ENCODE measurements at places on chromosomes 7 and 10. TPM values are rescaled to one million over a fixed set of nuclear protein-coding genes. Genes with fewer than 3 reads are reported as not detected.

KMT2C gene
- 36.5 TPM for total RNA-seq

SLC13A1 gene
- not detected for total RNA-seq

ASB4 gene
- total RNA-seq = 1.5 TPM

ASZ1 gene
- not detected for total RNA-seq

- no peak for DNase-seq
Observed at GRCh38 chr7:98613601-98614425, 3.3 kb upstream of the NPTX2 start.

GRCh38 chr7:5296015-5296610, 13.4 kb downstream of the SLC29A4 start:
- DNase-seq = no peak

NKX6-2 gene
- not detected for total RNA-seq

GRCh38 chr7:128266883-128267594, 26.0 kb downstream of the LEP start:
- no peak for DNase-seq

GRCh38 chr7:55109404-55110167, 90.8 kb downstream of the EGFR start:
- DNase-seq = no peak

DNA sequence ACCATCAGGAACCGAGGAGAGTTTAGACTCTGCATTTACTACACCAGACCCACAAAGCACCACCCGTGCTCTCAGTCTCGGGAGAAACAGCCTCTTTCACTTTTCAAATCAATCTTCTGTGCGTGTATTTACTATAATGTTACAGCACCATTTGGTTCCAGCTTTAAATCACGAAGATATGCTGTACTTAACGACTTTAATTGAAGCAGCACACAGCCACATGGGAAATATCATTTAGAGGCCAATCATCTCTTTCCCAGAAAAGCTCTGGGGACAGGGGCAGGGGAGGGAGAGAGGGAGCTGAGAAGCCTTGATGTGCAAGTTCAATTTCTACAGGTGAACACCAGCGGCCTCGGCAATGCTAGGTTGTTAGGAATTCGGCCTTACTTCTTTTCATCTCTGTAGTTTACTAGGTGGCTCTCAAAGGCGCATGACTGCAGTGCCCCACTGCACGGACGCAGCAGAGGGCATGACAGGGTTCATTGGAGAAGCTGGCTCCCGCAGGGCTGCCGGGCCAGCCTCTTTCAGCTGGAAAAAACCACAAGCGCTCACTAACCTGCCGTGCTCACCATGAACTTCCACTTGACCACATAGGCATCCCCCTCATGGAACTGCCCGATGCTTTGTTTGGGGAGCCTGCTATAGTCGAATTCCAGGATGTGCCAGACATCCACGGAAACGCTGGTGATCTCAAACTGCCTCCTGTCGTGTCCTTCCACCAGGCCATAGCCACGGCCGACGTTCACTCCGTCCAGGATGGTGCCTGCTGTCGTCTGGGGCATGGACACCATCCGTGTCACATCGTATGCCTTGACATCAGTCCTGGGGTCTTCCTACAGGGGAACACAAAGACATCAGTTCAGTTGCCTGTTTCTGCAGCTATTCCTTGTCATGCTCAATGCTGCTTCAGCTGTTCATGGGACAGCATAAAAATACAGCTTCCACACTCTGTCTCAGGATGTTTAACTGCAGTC, 154.5 kb downstream of the SVIL start:
- DNase-seq = peak; percentile 43

- DNase-seq = peak; percentile 72
Observed at GRCh38 chr10:32367793-32368453, 21.0 kb upstream of the EPC1 start.

DNA sequence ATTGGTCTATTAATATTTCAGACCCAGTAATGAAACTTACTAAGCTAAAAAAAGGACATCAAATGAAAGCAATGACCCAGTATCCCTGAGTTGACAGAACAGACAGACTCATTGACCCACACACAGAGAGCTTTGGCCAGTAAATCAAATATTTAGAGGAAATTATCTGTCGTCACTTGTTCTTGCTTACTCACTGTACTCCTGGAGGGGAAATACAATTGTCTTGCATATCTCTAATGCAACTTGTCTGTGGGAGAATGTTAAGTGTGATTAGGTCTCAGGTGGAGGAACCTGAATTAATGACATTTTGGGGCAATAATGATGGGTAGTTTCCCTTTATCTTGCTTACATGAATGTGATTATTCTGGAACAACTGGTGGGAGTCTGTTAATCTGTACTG, 80.4 kb downstream of the CUBN start:
- no peak for DNase-seq

DNA sequence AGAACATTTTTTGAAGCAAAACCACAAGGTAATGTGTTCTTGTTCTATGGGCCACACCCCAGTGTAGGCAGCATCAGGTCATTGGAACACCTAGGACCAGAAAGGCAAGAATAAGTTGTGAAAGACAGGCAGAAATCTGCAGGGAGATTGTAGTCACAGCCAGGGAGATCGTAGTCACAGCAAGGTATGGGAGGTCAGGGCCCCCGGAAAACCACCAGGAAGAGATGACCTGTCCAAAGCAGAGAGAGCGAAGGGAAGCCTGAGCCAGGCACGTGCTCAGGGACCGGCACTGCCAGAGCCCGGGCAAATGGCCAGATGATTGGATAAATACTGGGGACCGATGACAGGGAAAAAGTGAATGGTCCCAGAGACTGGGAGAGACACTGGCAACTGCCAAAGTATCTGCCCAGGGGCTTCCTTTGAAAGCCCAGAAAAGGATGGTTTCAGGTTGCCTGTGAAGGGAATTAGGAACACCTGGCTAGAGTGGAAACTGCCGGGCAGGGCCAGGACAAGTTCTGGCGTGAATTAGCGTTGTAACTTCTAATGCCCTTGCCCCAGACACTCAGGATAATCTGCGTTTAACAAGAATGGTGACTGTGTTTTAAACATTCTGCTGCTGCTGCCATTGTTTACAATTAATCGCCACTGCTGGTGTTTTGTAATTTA, 3.9 kb upstream of the NOBOX start:
- no peak for DNase-seq

CACNB2 gene
- total RNA-seq = 19.0 TPM

GRCh38 chr7:121084256-121084655, 95.7 kb downstream of the CPED1 start:
- DNase-seq = no peak

UCMA gene
- not detected for total RNA-seq

DNA sequence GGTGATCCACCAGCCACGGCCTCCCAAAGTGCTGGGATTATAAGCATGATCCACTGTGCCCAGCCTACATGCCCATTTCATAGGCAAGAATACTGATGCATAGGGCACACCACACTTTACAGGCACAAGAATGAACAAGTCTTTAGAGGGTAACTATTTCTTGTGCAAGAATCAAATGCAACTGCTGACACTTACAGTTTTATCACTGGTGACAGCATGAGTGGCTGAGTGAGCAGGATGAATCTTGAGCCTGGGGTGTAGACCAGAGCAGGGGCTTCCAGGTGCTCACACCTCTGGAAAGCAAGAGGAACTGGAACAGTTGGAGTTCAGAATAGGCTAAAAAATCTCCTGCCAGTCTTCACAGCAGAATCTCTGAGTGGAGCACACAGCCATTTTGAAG, 287.5 kb downstream of the KCNMA1 start:
- no peak for DNase-seq

GRCh38 chr10:78148216-78148960, 114.7 kb downstream of the RPS24 start:
- no peak for DNase-seq

- no peak for DNase-seq
Observed at GRCh38 chr10:100977436-100977835, 8.1 kb downstream of the SEMA4G start.

MRLN gene
- total RNA-seq = not detected

DNA sequence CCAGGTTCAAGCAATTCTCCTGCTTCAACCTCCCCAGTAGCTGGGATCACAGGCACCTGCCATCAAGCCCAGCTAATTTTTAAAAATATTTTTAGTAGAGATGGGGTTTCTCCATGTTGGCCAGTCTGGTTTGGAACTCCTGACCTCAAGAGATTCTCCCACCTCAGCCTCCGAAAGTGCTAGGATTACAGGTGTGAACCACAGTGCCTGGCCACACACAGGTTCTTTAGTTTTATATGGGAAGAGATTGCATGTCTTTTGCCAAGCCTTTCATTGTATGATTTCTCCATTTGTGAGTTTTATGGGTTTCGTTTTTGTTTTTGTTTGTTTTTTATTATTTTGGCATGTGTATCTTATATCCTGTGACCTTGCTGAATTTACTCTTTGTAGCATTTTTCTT, 40.9 kb downstream of the C1GALT1 start:
- DNase-seq = no peak

DNA sequence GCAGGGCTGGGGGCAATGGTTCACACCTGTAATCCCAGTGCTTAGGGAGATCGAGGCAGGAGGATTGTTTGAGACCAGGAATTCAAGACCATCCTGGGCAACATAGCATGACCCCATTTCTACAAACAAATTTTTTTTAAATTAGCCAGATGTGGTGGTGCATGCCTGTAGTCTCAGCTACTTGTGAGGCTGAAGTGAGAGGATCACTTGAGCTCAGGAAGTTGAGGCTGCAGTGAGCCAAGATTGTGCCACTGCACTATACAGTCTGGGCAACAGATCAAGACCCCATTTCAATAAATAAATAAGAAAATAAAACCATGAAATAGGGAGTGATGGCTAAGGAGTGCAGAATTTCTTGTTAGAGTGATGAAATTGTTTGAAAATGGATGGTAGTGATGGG, 8.9 kb downstream of the GRID2IP start:
- no peak for DNase-seq

GRCh38 chr7:151793531-151793951, 83.4 kb downstream of the PRKAG2 start:
- DNase-seq = peak; percentile 83

SIRT1 gene
- total RNA-seq = 10.4 TPM

DNA sequence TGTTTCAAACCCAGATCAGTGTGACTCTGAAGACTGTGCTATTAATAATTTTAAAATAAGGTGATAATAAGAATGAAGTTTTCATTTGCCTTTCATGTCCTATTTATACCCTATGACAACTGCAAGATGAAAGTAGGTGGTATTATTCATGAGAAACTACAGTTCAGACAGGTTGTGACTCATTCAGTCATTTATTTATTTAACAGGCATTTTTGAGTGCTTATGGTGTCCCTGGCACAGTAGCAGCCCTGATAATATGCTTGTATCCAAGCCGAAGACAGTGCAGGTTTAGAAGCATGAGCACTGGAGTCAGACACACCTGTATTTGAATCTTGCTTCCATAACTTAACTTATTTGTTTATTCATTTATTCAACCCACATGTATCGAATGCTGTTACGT, 87.1 kb downstream of the FZD1 start:
- no peak for DNase-seq

GRCh38 chr7:7327423-7327822, 145.1 kb downstream of the C1GALT1 start:
- no peak for DNase-seq

RBAK gene
- total RNA-seq = 6.1 TPM

DNA sequence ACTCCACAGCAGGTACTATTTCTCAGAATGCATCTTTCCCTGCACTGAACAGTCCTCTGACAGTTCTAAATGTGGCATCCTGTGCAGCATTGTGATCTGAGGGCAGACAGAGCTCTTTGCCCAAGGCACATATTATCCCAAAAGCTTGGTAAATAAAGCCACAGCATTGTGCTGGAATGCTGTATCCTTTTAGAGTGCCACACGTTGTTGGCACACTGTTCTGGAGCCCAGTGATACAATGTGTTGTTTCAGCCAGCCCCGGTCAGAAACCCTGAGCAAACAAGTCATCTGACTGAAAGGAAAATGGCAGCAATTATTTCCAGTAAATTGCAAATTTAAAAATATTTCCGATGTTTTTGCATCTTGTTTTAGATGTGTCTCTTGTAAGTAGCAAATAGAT, 45.4 kb downstream of the NAMPT start:
- no peak for DNase-seq

DNA sequence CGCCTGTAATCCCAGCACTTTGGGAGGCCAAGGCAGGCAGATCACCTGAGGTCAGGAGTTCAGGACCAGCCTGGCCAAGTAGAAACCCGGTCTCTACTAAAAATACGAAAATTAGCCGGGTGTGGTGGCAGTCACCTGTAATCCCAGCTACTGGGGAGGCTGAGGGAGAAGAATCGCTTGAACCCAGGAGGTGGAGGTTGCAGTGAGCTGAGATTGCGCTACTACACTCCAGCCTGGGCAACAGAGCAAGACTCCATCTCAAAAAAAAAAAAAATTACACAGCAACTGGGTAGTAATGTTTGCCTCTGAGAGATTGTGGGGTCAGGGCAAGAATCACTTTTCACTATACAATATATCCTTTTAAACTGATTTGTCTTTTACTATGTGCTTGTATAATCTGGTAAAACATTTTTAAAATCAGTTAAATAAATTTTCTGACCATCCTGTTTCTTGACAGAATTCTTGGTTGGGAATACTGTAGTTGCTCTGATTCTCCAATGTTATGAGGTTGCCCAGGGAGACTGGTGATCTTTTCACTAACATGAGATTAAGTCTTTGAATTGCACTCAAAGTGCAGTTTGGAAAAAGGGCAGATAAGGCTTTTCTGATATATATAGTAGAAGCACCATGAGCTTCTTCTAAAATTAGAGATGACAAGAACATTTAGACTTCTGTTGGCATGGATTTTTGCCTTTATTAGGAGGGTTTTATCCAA, 1.5 kb downstream of the ENTPD7 start:
- DNase-seq = no peak

GRCh38 chr7:46653848-46654247, 732.8 kb upstream of the IGFBP3 start:
- no peak for DNase-seq

DNA sequence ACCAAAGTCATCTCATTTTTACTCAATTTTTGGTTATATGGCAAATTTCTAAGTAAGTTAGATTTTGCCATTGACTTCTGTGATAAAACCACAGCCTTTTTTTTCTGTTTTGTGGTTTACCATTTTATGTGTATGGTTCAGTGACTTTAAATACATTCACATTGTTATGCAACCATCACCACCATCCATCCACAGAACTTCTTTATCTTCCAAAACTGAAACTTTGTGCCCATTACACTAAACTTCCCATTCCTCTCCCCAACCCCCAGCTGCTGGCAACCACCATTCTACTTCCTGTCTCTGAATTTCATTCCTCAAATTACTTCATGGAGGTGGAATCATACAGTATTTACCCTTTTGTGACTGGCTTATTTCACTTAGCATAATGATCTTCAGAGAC, 280.4 kb upstream of the TCERG1L start:
- no peak for DNase-seq

PIK3AP1 gene
- total RNA-seq = 11.2 TPM

- peak; percentile 68 for DNase-seq
Observed at GRCh38 chr10:33008499-33009243, 50.6 kb upstream of the ITGB1 start.

IQCE gene
- total RNA-seq = 9.1 TPM

All from right atrium auricular region (tissue), 2 donors.